ENCODE measurements at places on chromosomes 16 and 17. TPM values are rescaled to one million over a fixed set of nuclear protein-coding genes. Genes with fewer than 3 reads are reported as not detected.

The CCL8 gene
- not detected for total RNA-seq

The TLCD2 gene
- total RNA-seq, result 1.1 TPM

The ERAL1 gene
- 51.4 TPM for total RNA-seq

The KRT32 gene
- not detected for total RNA-seq

The HAS3 gene
- total RNA-seq, result 0.11 TPM

The RNF222 gene
- total RNA-seq, result not detected

The RASD1 gene
- 131 TPM for total RNA-seq

- H3K27ac ChIP-seq, result peak overlapping the region; percentile 35
- no peak for DNase-seq
- no peak overlapping the region for H3K4me3 ChIP-seq
- H3K4me1 ChIP-seq, result no peaks in the 10 kb centered on the region
- no peaks in the 10 kb centered on the region for H3K27me3 ChIP-seq
Measured at GRCh38 chr16:57147381-57148221, 38.2 kb downstream of the PSME3IP1 start.

GRCh38 chr17:49862781-49863331, 15.0 kb upstream of the TAC4 start:
- DNase-seq, result no peak
- H3K27me3 ChIP-seq, result no peaks in the 10 kb centered on the region
- H3K36me3 ChIP-seq, result no peaks in the 10 kb centered on the region
- H3K27ac ChIP-seq, result no peak overlapping the region
- no peak overlapping the region for H3K4me3 ChIP-seq

DNA sequence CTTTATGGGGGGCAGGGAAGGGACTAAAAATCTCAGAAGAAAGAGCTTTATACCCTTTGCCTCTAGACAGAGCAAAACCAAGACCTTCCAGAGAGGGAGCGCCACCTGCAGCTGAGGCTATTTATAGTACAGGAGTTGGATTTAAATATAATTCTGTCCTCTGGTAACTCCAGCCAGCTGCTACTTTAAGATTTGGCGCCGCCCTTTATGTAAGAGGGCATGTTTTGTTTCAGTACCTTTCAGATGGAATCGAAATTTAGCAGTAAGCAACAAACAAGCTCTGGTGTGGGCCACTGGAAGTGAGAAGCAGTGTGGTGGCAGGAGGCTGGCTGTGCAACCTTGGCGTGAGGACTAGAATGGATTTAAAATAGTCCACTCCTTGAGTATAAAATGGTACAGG, 5.2 kb upstream of the GUCY2D start:
- no peaks in the 10 kb centered on the region for H3K36me3 ChIP-seq
- H3K27me3 ChIP-seq, result no peaks in the 10 kb centered on the region
- DNase-seq, result no peak
- H3K4me1 ChIP-seq, result peaks cover 10% of the 10 kb centered on the region
- no peak overlapping the region for H3K4me3 ChIP-seq

DNA sequence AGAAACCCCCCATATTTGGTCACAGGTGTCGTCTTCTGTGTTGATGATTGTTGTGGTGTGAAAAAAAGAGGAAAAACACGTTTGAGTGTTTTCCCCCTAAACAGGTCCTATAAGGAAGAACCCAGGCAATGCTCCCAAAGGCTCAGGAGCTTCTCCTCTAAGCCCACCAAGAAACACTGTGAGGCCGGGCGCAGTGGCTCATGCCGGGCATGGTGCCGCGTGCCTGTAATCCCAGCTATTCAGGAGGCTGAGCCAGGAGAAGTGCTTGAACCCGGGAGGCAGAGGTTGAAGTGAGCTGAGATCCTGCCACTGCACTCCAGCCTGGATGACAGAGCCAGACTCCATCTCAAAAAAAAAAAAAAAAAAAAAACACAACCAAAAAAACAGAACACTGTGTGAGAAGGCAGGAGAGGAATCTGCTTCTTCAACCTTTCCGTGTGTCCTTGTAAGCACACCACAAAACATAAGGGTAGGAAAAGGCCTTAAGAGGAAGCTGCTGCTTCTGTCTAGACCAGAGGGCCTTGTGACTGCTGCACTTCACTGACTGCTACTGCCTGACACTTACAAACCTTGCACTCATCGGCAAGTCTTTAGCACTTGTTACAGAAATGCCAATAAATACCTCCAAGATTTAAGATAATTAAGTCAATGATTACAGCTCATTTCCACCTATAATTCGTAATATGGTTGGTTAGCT, 9.3 kb downstream of the JPT1 start:
- peaks cover 15% of the 10 kb centered on the region for H3K36me3 ChIP-seq
- no peaks in the 10 kb centered on the region for H3K27me3 ChIP-seq
- no peak for DNase-seq
- H3K4me3 ChIP-seq, result no peak overlapping the region

DNA sequence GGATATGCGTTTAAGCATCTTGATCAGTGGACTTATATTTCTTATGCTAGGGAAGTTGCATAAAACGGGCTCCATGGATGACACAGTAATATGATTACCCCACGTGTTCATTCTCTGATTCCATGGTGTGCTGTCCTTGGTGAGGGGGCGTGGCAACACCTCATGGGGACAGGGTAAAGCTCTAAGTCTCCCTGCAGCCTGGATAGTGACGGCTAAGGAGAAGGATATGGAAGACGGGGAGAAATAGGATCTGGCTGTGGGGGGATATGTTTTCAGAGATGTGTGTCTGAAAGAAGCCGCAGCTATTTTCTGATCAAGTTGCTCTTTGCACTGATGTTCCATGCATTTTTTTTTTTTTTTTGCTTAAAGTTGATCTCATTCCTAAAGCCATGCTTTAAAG, 84.3 kb downstream of the MARCHF10 start:
- no peak for DNase-seq
- H3K4me1 ChIP-seq, result no peaks in the 10 kb centered on the region
- no peaks in the 10 kb centered on the region for H3K27me3 ChIP-seq
- H3K27ac ChIP-seq, result no peak overlapping the region

DNA sequence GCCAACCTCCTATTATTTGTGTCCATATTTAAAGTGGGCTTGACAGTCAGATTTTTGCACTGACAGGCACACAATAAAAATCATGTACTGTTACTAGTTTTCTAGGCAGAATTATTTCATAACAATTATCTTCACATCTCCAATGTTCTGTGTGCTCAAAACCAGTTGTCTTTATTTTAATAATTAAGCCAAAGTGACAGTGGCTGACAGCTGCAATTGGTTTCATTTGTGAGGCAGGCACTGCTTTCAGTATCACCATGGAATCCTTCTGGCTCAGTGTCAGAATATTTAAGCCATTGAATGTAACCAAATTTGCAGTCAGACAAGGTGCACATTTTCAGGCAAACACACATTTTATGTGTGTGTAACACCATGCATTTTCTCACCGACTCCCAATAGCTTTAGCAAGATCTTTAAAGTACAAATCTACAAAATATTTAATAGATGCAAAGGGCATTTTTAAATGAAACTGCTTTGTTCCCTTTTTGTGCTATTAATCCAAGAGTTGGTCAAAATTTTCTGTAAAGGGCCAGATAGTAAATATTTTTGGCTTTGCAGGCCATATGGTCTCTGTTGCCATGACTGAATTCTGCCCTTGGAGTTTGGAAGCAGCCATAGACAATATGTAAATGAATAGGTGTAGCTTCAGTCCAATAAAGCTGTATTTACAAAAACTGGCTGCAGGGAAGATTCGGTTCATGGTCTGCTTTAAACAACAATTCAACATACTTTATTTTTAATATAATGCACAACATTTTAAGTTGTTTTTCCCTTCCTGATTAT, 486.0 kb downstream of the KCNJ2 start:
- H3K4me3 ChIP-seq, result no peak overlapping the region
- DNase-seq, result no peak
- no peak overlapping the region for H3K27ac ChIP-seq
- no peaks in the 10 kb centered on the region for H3K4me1 ChIP-seq

DNA sequence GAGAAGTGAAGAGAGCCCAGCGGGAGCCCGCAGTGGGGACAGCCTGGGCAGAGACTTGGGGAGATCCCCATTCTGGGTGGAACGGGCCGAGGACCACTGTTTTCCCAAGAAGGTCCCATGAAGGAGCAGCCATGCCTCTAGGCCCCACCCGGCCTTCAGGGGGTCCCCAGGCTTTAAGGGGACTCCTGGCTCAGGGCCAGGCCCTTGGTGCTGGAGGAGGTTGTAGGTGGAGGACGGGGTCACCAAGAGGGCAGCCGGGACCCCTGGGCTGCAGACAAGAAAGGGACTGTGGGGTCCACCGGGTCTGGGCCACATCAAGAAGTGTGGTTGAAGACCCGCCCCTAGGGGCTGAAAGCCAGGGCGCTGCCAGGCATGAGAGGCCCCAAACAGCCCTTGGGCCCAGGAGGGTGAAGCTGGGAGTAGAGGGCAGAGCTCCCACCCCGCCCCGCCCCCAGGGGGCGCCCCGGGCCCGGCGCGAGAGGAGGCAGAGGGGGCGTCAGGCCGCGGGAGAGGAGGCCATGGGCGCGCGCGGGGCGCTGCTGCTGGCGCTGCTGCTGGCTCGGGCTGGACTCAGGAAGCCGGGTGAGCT, at the start of gene PRSS21:
PRSS21 (plus strand) TSS at position 487 of the 589 bp plus-strand sequence; CDS start at position 519, 32 bp downstream.
- H3K4me1 ChIP-seq, result no peaks in the 10 kb centered on the region
- peaks cover 5% of the 10 kb centered on the region for H3K27me3 ChIP-seq
- H3K27ac ChIP-seq, result no peak within 1 kb of the TSS
- H3K36me3 ChIP-seq, result no peaks in the 10 kb centered on the region
- H3K4me3 ChIP-seq, result no peak within 1 kb of the TSS

GRCh38 chr17:77054936-77055335, 85.8 kb upstream of the SEC14L1 start:
- no peak overlapping the region for H3K4me3 ChIP-seq
- H3K27me3 ChIP-seq, result no peaks in the 10 kb centered on the region
- no peaks in the 10 kb centered on the region for H3K36me3 ChIP-seq
- DNase-seq, result no peak
- no peak overlapping the region for H3K27ac ChIP-seq
- H3K4me1 ChIP-seq, result no peaks in the 10 kb centered on the region

GRCh38 chr16:67014634-67015312, 14.2 kb upstream of the CBFB start:
- no peaks in the 10 kb centered on the region for H3K27me3 ChIP-seq
- peak overlapping the region; percentile 61 for H3K4me3 ChIP-seq
- DNase-seq, result no peak
- H3K36me3 ChIP-seq, result no peaks in the 10 kb centered on the region
- H3K27ac ChIP-seq, result peak overlapping the region; percentile 70

DNA sequence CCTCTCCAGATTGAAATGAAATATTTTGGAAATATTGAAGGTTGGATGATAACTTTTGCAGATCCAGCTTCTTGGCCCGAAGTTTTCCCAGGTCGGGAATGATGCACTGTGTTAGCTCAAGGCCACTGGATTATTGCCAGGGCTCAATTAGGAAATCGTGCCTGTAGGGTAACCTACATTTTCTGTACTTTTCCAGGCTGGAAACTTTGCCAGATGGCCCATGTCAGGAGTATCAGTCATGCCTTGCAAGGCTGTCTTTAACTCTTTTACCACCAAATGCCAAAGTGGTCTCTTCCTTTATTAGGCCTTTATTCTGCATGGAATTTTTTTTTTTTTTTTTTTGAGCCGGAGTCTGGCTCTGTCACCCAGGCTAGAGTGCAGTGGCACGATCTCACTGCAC, 8.9 kb upstream of the SEC14L1 start:
- no peak overlapping the region for H3K4me3 ChIP-seq
- no peaks in the 10 kb centered on the region for H3K36me3 ChIP-seq
- DNase-seq, result no peak
- peaks cover 24% of the 10 kb centered on the region for H3K4me1 ChIP-seq

- no peaks in the 10 kb centered on the region for H3K36me3 ChIP-seq
- H3K4me3 ChIP-seq, result no peak overlapping the region
- no peak for DNase-seq
- no peak overlapping the region for H3K27ac ChIP-seq
- no peaks in the 10 kb centered on the region for H3K27me3 ChIP-seq
Measured at GRCh38 chr16:73420244-73420643, 372.3 kb upstream of the ZFHX3 start.

DNA sequence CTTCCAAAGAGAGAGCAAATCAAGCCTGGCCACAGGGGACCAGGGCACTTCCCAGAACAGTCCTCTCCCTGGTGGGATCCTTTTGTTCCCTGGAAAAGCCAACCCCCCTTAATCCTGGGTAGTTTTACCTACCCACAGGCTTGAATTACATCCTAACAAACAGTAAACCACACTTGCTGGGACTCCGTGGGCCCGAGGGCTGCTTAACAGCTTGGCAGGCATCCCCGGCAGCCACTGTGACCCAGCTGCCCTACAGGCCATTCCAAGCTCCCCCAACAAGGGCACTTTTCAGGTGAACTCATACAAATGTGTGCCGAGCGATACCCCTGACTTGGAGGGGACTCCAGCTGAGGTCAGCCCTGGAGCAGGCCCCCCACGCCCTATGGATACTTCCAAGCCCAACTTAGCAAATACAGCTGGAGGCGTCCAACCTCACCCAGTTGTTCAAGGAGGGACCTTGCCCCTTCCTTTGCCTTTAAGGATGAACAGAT, 26.4 kb downstream of the ADCY9 start:
- no peak for DNase-seq
- peaks cover 38% of the 10 kb centered on the region for H3K4me1 ChIP-seq
- no peaks in the 10 kb centered on the region for H3K36me3 ChIP-seq
- no peak overlapping the region for H3K4me3 ChIP-seq
- H3K27me3 ChIP-seq, result no peaks in the 10 kb centered on the region

- H3K4me3 ChIP-seq, result peak overlapping the region; percentile 70
- H3K4me1 ChIP-seq, result no peaks in the 10 kb centered on the region
- H3K27ac ChIP-seq, result peak overlapping the region; percentile 96
- no peaks in the 10 kb centered on the region for H3K27me3 ChIP-seq
- peak; percentile 92 for DNase-seq
- H3K36me3 ChIP-seq, result peaks cover 32% of the 10 kb centered on the region
Measured at GRCh38 chr16:56932721-56933619, 1.0 kb downstream of the HERPUD1 start.

- H3K4me3 ChIP-seq, result no peak overlapping the region
- DNase-seq, result no peak
- no peaks in the 10 kb centered on the region for H3K36me3 ChIP-seq
- no peak overlapping the region for H3K27ac ChIP-seq
- H3K4me1 ChIP-seq, result peaks cover 7% of the 10 kb centered on the region
Measured at GRCh38 chr17:49548506-49549310, 27.0 kb upstream of the NXPH3 start.

GRCh38 chr17:77531002-77531401, 390.2 kb downstream of the SEC14L1 start:
- no peaks in the 10 kb centered on the region for H3K27me3 ChIP-seq
- no peaks in the 10 kb centered on the region for H3K36me3 ChIP-seq
- no peak for DNase-seq
